ENCODE measurements at places on chromosomes 3 and 15.

DNA sequence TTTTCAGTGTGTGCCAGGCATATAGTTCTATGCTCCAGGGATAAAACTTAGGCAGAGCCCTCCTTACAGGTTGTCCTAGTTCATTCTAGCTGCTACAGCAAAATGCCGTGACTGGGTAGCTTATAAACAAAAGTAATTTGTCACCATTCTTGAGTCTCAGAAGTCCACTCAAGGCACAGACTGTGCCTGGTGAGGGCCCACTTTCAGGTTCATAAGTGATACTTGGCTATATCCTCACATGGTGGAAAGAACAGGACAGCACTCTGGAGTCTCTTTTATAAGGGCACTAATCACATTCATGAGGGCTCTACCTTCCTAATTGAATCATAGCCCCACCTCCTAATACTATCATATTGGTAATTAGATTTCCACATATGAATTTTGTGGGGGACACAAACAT lies 80.1 kb downstream of the SPRED1 start:
- DNase-seq: no peak

DNA sequence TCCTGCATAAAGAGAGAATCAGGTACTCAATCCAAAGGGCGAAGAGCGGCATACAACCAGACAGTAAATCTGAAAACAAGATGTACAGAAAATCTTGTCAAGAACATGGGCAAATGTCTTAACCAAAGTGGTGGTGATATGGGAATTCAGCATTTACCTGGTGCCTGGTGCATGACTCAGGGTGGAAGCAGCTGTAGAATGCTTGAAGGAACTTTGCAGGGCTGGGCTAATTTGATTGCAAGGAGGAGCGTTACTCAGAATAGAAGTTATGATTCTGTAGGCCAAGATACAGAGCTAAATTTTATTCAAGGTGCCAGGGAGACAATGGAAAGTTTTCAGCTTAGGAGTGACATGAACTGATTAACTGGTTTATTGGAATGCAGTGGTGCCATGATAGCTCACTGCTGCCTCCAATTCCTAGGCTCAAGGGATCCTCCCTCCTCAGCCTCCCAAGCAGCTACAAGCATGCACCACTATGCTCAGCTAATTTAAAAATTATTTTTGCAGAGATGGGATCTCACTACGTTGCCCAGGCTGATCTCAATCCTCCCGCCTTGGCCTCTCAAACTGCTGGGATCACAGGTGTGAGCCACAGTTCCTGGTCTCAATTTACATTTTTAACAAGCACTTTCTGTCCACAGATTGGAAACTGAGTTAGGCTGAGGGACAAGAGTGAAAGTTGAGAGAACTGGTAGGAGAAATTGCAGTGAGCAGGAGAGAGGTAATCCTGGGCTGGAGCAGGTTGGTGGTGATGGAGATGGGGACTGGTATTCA lies 91.5 kb upstream of the TBC1D5 start:
- DNase-seq: no peak

DNA sequence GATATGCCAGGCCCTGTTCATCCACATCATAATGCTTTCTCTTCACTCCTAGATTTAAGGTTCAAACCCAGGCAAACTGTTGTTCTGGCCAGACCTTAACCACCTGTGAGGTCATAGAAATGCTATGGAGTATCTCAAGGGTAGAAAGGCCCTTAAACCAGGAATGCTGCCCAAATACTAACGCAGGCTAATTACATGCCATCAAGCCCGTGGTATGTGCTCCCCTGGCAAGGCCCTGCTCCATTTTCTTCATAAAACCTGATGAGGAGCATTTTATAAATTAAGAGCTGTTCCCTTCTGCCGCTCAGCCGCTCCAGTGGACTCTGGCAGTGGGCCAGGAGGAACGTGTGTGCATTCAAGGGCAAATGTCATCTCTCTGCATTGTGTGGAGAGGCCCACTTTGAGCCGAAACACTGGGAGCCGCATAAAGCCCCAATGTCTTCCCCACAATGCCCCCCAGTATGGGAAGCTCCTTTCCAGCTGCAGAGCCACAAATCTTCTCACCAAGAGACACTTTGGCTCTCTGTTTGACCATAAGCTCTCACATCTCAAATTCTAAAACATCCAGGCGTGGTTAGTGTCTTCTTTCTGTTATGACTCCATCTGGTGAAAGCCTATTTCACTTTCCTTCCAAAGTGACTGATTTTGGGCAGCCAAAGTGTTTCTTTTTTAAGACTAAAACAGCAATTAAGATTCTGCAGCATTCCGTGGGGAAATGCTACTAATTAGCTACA lies 210.8 kb upstream of the NR2E3 start:
- no peak for DNase-seq

DNA sequence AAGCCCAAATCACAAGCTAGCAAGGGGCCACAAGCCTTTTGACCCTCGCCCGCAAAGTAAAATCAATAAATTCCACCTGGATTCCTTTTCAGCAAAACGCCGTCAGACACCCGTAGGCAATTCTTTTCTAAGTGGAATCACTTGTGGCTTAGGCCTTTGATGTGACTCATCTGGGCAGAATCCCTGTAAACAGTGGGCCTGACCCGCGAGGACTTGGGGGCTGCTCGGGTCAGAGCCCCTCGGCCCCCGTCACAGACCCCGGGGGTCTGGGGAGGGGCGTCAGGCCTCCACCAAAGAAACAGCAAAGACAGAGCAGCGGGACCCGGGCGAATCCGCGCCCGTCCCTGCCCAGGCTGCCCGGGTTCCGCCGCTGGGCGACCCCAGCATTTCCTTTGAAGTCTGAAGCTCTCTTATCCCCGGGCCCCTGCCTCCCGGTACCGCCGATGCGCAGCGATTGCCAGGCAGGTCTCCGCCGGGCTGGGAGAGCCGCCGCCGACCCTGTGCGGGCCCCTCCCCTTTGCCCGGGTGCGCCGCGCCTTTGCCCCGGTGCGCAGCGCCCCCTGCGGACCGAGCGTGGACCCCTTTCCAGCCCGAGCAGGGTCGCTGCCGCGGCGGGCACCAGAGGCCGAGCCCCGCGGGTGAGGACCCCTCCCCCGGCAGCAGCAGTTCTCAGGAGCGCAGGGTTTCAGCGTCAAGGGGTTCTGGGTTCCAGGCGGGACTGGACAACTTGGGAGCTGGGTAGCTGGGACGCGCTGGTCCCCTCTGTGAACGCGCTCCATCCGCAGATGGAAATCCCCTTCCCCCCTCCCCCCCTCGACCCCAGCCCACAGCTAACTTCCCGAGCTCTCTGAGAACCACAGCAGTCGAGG lies 178.3 kb downstream of the UACA start:
- no peak for DNase-seq

DNA sequence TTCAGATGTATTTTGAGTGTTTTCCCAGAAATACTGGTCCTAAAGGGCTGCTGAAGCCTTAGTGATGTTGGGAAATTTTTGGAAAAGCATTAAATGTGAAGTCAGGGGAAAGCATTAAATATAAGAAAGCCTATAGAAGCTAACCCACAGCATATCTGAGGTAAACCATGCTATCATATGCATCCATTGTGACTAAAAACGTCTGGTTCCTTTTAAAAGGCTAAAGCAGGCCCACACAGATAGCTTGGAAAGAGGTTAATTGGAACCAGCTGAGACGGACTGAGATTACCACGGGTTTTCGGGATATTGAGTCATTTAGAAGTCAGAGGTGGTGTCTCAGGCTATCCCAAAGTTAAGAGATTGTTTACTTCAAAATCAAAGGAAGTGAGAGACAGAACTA lies 78.2 kb downstream of the CYP19A1 start:
- no peak for DNase-seq

DNA sequence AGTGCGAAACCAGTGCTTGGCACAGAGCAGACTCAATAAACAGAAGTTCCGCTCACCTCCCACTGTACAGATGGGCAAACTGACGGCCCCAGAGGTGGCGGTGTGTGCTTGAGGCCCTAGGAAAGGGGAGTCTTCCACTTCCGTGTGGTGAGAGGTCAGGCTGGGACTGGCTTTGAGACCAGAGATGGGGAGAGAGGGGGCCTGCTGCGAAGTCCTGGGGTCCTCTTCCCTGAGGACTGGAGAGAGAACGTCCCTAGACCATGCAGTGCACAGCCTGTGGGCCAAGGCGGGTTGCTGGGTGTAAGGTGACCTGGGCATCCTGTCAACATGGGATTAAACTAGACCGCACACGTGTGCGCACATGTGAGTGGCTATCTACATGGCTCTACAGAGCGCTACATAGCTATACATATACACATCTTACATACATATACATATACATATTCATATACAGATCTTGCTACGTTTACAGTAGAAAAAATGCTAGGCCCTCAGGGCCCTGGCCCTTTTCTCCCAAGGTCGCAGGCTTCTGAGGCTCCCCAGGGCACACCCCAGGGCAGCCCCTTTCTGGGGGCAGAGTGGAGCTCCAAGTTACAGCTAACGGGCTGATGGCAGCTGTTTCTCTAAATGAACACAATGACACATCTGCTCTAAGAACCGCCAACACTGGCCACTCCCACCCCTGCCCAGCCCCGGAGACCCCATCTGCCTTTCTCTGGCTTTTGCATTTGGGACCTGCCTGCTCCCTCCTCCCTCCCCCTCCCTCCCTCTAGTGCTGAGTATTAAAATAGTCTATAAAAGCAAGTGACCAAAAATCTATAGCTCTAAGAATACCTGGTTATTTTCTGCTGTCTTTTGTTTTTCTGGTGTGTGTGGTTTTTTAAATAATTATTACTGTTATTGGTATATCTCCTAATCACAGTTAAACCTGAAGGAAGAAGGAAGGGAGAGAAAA lies 47.0 kb downstream of the HCN4 start:
- DNase-seq: no peak

DNA sequence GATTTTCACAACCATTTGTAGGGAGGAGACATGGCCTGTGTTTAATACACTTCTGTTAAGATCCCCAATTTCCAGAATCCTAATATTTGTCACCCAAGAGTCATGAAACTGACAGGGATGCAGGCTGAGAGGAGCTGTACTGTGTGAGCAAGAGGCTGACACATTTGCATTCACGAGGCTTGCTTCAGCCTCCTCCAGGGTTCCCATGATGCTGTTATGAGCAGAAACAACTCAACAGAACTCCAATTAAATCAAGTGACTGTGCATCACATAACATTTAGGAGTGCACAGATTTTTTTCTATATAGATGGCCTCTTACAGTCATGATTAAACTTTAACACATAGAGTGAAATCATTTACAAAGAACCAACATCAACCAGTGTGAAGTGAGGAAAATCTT lies 292.3 kb upstream of the STT3B start:
- no peak for DNase-seq

DNA sequence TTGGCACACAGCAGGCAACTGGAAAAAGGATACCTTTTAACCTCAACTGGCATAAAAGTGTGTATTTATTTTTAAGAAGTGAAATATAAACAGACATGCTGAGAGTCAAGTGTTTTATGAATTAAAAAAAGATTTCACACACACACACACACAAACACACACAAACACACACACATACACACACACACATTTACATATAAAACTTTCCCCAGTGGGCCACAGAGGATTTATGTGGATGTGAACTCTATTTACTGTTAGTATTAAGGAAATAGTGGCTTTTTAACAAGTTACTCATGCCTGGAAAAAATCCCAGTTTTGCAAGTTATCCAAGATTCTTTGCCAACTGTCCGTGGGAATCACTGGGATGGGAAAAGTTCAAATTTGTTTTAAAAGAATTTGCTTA lies 725.9 kb upstream of the NR2F2 start:
- no peak for DNase-seq

- peak; percentile 11 for DNase-seq
These were observed 426 bp downstream of the CBLB start for GRCh38 chr3:105868431-105868741.

DNA sequence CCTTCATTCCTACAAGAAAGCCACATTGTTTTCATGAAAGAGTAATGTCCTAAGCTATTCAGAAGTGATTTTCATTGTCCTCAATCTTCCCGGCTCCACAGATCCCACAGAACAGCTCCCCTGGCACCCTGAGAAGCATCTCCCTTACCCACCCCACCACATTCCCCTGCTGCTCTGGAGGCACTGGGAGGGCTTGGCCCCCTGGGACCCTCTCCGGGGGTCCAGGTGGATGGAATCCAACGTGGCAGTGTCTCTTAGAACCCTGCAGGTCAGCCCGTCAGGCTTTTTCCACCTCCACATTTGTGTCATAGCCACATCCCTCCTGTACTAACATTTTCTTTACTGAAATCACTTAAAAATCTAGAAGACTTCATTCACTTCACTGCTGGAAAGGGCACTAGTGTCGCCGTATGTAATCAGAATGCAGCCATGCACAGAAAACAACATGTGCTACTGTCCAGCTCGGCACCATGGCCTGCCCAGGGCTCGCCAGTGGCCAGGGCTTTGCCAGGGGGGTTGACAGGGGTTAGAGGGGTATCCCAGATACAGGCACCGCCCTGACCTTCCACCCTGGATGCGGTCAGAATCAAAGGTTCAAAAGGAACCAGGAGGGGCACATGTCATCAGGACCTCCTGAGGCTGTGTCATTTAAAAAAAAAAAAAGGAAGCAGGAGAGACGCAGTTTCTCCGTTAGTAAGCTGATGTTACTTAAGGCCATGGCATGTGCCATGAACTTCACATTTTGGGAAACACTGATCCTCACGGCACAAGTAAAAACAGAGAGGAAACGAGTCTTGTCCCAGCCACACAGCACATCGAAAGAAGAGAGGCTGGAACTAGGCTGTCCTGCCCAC lies 106.3 kb downstream of the LSM3 start:
- no peak for DNase-seq

DNA sequence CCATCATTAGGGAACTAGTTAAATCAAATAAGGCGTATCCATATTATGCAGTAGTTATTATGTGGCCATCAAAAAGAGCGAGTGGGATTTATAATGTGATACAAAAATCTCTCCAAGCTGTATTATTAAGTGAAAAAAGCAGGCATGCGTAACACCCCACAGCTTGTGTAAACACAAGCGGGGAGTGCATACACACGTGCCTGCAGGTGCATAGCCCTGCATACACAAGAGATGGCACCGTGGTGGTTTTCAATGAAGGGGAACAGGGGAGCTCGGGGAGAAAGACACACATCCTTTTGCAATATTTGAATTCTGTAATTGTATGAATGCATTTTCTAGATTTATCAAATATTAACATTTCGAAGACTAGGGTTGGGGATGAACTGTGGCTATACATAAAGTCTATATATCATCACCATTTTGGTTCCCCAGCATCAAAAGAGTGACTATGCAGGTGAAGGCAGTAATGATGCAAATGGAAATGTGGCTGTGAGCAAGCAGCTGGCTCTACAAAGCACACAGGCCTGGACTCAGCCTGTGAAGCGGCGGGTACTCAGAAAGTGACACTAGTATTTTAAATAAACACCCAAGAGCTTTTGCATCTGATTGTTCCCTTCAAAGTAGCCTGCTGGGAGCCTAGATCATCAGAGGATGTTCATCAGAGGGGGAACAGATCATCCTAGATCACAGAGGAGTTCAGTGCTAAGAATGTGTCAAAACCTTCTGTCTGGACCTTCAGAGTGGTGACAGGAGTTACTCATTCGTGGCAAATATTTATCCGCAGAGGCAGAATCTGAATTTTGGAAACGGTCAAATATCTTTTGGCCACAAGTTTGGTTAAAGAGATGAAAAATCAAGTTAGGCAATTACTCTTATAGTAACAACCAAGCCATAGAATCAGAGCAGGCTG lies 9.4 kb upstream of the KIF7 start:
- DNase-seq: no peak

DNA sequence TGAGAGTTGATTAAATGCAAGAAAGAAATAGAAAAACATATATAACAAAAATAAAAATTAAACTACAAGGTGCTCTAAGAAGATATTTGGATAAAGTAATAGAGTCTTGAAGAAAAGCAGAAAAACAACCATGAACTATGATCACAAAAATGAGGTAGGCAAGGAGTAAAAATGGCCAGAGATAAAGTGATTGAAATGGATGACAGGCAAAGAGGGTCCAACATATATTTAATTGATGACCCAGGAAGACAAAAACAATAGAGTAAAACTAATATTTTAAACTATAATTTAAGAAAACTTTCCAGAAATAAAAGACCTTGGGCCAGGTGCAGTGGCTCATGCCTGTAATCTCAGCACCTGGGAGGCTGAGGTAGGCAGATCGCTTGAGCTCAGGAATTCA lies 22.1 kb upstream of the WDR49 start:
- DNase-seq: no peak
